Prostate gland (tissue), 2 donors: ENCODE measurements at places on chromosomes 5 and 9. TPM values are rescaled to one million over a fixed set of nuclear protein-coding genes. Genes with fewer than 3 reads are reported as not detected.

GRCh38 chr5:124419531-124419930, 326.9 kb downstream of the ZNF608 start:
- H3K27ac ChIP-seq = no peak overlapping the region
- DNase-seq = no peak
- no peaks in the 10 kb centered on the region for H3K4me1 ChIP-seq
- no peaks in the 10 kb centered on the region for H3K36me3 ChIP-seq
- no peak overlapping the region for H3K4me3 ChIP-seq

GRCh38 chr9:109599131-109599530, 101.0 kb upstream of the PTPN3 start:
- H3K36me3 ChIP-seq = no peaks in the 10 kb centered on the region
- no peaks in the 10 kb centered on the region for H3K27me3 ChIP-seq
- no peak for DNase-seq
- H3K4me3 ChIP-seq = no peak overlapping the region
- no peak overlapping the region for H3K27ac ChIP-seq
- no peaks in the 10 kb centered on the region for H3K4me1 ChIP-seq

GRCh38 chr5:176673651-176674583, 26.6 kb downstream of the TSPAN17 start:
- no peak overlapping the region for H3K4me3 ChIP-seq
- DNase-seq = no peak
- no peaks in the 10 kb centered on the region for H3K4me1 ChIP-seq
- H3K27me3 ChIP-seq = peaks cover 8% of the 10 kb centered on the region
- no peak overlapping the region for H3K27ac ChIP-seq

GRCh38 chr5:61440086-61440485, 108.0 kb downstream of the ZSWIM6 start:
- no peak for DNase-seq
- H3K4me1 ChIP-seq = no peaks in the 10 kb centered on the region
- H3K27me3 ChIP-seq = no peaks in the 10 kb centered on the region
- H3K27ac ChIP-seq = no peak overlapping the region

DNA sequence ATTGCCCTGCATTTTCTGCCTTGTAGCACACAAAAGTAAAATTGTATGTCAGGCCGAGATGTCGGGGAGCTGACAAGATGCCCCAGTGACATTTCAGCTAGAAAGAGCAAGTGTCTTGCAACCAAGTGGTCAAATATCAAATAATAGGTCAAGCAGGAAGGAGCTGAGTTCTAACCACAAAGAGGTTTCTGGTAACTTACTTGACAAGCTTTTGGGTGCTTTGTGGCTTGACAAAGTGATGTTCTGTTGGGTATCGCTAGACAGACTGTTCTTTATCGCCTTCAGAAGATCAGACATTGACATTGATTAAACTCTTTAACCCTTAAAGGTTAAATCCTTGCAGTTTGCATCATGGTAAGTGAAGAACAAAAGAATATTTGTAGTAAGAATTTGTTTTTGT, 419.9 kb downstream of the CCDC171 start:
- no peak overlapping the region for H3K27ac ChIP-seq
- H3K4me3 ChIP-seq = no peak overlapping the region
- H3K36me3 ChIP-seq = no peaks in the 10 kb centered on the region
- H3K27me3 ChIP-seq = no peaks in the 10 kb centered on the region
- no peaks in the 10 kb centered on the region for H3K4me1 ChIP-seq

DNA sequence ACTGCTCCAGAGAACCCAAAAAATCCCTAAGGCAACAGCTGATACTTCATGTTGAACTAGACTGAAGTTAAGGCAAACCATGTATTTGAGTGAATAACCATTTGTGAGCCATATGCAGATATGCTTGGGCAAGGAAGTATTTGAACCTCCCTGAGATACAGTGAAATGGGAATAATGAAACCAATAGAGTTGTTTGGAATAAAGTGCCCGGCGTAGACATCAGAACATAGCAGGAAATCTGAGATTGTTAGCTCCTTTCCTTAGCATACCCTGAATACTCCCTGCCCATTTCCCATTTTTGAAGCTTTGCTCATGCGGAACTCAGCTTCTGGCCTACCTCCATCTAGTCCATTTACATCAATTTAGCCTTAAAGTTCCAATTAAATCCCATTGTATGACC, 611.9 kb downstream of the EFNA5 start:
- H3K4me1 ChIP-seq = no peaks in the 10 kb centered on the region
- DNase-seq = no peak
- no peak overlapping the region for H3K4me3 ChIP-seq
- H3K27ac ChIP-seq = no peak overlapping the region
- no peaks in the 10 kb centered on the region for H3K27me3 ChIP-seq

DNA sequence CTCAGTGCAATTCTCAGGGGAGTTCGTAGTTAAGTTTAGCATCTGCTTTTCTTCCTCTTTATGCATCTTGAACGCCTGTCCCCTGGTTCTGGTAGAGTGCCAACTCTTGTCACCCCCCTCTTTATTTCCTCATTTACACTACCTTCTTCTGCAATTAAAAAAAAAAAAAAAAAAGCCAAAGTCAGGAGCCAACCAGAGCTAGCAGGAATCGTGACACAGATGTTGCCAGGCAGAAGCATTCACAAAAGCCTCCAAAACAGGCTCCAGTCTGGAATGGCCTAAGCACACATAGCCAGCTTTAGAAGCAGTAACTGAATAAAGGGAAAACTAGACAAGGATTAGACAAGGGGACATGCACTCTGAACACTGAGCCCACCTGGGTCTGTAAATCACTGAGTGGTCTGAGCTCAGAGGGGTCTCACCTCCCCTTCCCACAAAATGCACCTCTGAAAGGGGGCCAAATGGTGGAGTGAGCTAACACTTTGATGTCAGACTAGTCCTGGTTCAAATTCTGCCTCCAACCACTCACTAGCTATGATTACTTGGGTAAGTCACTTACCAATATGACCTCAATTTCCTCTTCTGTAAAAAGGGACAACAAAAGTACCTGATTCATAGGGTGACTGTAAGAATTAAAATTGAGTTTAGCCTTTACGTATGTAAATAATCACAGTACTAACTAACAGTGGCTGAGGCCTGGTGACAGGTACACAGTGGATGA, 2.0 kb downstream of the CD74 start:
- H3K36me3 ChIP-seq = no peaks in the 10 kb centered on the region
- peak overlapping the region; percentile 70 for H3K27ac ChIP-seq
- no peaks in the 10 kb centered on the region for H3K27me3 ChIP-seq
- no peak overlapping the region for H3K4me3 ChIP-seq
- H3K4me1 ChIP-seq = peaks cover 2% of the 10 kb centered on the region
- peak; percentile 66 for DNase-seq

- H3K36me3 ChIP-seq = no peaks in the 10 kb centered on the region
- H3K4me3 ChIP-seq = no peak overlapping the region
Observed at GRCh38 chr5:154999865-155000264, 13.7 kb upstream of the KIF4B start.

- no peak overlapping the region for H3K27ac ChIP-seq
- H3K4me1 ChIP-seq = no peaks in the 10 kb centered on the region
- no peaks in the 10 kb centered on the region for H3K36me3 ChIP-seq
- H3K4me3 ChIP-seq = no peak overlapping the region
Observed at GRCh38 chr9:83422527-83422926, 115.7 kb downstream of the FRMD3 start.

GRCh38 chr9:97759581-97760288, 62.6 kb upstream of the XPA start:
- no peaks in the 10 kb centered on the region for H3K36me3 ChIP-seq
- DNase-seq = no peak
- H3K27me3 ChIP-seq = peaks cover 5% of the 10 kb centered on the region
- no peaks in the 10 kb centered on the region for H3K4me1 ChIP-seq

- H3K27ac ChIP-seq = no peak overlapping the region
- no peaks in the 10 kb centered on the region for H3K4me1 ChIP-seq
- H3K36me3 ChIP-seq = no peaks in the 10 kb centered on the region
- DNase-seq = no peak
- no peaks in the 10 kb centered on the region for H3K27me3 ChIP-seq
- H3K4me3 ChIP-seq = no peak overlapping the region
Observed at GRCh38 chr5:128243958-128244582, 160.5 kb downstream of the SLC12A2 start.

DNA sequence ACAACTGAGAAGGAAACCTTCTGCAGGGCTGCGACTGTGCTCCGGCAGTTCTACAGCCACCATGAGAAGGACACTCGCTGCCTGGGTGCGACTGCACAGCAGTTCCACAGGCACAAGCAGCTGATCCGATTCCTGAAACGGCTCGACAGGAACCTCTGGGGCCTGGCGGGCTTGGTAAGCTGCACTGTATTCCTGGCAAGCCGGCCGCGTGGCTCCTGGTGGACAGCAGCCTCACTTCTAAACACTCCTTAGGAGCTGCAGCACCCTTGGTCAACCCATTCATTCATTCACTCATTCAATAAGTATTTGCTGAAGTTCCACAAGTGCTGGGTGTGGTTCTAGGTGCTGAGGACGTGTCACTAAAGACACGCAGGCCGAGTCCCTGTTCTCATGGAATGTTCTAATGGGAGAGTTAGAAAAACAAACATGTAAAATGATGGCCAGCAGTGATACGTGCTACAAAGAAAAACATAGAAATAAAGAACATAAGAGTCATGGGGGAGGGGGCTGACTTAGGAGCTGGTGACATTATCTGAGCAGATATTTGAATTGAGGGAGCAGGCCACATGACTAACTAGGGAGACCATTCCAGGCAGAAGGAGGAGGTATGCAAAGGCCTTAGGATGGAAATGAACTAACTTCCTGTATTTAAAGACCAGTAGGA, 6.1 kb downstream of the IL4 start:
- no peak for DNase-seq
- no peaks in the 10 kb centered on the region for H3K4me1 ChIP-seq
- no peaks in the 10 kb centered on the region for H3K27me3 ChIP-seq
- H3K36me3 ChIP-seq = no peaks in the 10 kb centered on the region
- no peak overlapping the region for H3K4me3 ChIP-seq

- H3K4me3 ChIP-seq = no peak overlapping the region
- DNase-seq = no peak
- no peaks in the 10 kb centered on the region for H3K4me1 ChIP-seq
- H3K27ac ChIP-seq = no peak overlapping the region
- no peaks in the 10 kb centered on the region for H3K36me3 ChIP-seq
- H3K27me3 ChIP-seq = no peaks in the 10 kb centered on the region
Observed at GRCh38 chr9:6910032-6910431, 152.3 kb downstream of the KDM4C start.

DNA sequence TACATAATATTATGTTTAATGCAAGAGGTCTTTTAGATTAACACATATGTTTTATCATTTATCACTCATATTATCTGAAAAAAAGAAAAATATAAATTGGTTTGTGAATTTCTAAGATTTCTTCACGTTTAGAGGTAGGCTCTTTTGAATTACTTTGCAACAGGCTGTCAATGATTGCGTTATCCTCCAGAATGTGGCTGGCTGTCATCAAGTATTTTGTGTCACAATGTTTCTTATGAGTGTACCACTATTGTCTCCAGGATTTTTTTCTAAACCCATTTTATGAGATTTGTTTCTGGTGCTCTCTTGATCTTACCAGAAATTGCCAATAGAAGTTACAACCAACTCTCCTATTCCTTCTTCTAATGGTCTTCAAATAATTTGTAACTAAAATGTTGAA, 307.9 kb downstream of the DMAC1 start:
- no peak overlapping the region for H3K27ac ChIP-seq
- no peaks in the 10 kb centered on the region for H3K4me1 ChIP-seq
- no peaks in the 10 kb centered on the region for H3K36me3 ChIP-seq
- no peaks in the 10 kb centered on the region for H3K27me3 ChIP-seq

DNA sequence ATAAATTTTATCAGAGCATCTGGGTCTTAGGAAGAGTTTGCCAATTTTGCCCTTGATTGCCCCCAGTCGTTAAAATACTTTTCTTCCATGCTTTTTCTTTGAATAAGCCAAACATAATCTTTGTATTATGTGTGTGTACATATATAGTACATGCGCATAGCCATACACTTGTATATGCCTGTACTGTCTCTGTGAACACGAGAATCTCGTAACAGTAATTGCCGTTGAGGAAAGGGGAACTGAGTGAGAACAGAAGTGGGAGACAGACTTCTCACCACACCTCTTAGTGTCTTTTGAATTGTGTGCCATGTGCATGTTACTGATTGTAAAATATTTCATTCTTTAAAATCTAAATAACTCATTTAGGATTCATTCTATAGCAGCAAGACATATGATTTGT, 79.6 kb upstream of the GRHPR start:
- H3K36me3 ChIP-seq = no peaks in the 10 kb centered on the region
- no peak overlapping the region for H3K4me3 ChIP-seq
- no peaks in the 10 kb centered on the region for H3K4me1 ChIP-seq
- no peak overlapping the region for H3K27ac ChIP-seq
- H3K27me3 ChIP-seq = no peaks in the 10 kb centered on the region
- no peak for DNase-seq

- no peak for DNase-seq
- H3K27me3 ChIP-seq = no peaks in the 10 kb centered on the region
- H3K4me1 ChIP-seq = no peaks in the 10 kb centered on the region
- H3K4me3 ChIP-seq = no peak overlapping the region
Observed at GRCh38 chr5:9173281-9174048, 372.4 kb downstream of the SEMA5A start.

GRCh38 chr5:80387063-80387768, 20.6 kb upstream of the ZFYVE16 start:
- no peaks in the 10 kb centered on the region for H3K36me3 ChIP-seq
- no peak overlapping the region for H3K4me3 ChIP-seq
- no peaks in the 10 kb centered on the region for H3K27me3 ChIP-seq
- no peak for DNase-seq
- H3K27ac ChIP-seq = no peak overlapping the region

- H3K27ac ChIP-seq = no peak overlapping the region
- H3K36me3 ChIP-seq = no peaks in the 10 kb centered on the region
- no peaks in the 10 kb centered on the region for H3K4me1 ChIP-seq
- no peak overlapping the region for H3K4me3 ChIP-seq
- H3K27me3 ChIP-seq = no peaks in the 10 kb centered on the region
- no peak for DNase-seq
Observed at GRCh38 chr9:131216806-131217205, 59.5 kb downstream of the FAM78A start.

DNA sequence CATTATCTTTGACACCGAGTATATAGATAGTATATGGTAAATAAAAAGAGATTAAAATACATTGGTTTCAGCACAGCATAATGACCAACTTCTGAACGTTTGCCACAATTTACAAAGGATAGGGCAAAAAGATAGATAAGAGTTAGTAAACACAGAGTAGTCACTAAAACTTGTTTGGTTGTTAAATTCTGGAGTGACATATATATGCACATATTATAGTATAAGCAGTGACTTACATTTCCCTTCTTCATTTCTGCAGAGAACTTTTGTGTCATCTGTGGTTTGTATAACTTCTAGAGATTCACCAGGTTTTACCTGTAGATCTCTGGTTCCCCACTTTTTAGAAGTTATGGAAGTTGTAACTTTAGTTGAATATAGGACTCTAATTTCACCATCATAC, 44.4 kb upstream of the RICTOR start:
- no peaks in the 10 kb centered on the region for H3K4me1 ChIP-seq
- H3K27ac ChIP-seq = no peak overlapping the region
- H3K36me3 ChIP-seq = no peaks in the 10 kb centered on the region

Gene PCDHA1
- total RNA-seq = 0.85 TPM

Gene FGD3
- 6.2 TPM for total RNA-seq

Gene RARS1
- 86.6 TPM for total RNA-seq

Gene SLCO4C1
- total RNA-seq = 0.51 TPM

Gene NIPSNAP3A
- 14.6 TPM for total RNA-seq

Gene C9
- not detected for total RNA-seq
